ENCODE measurements at places on chromosomes 11 and 22. TPM values are rescaled to one million over a fixed set of nuclear protein-coding genes. Genes with fewer than 3 reads are reported as not detected.

The TRIM48 gene
- not detected for total RNA-seq

GRCh38 chr11:36550385-36551115 lies 17.3 kb upstream of the RAG1 start:
- no peak for DNase-seq

The OR52N4 gene
- total RNA-seq: 1.1 TPM

- no peak for DNase-seq
Observed at GRCh38 chr11:120122924-120123683, 14.8 kb downstream of the TRIM29 start.

DNA sequence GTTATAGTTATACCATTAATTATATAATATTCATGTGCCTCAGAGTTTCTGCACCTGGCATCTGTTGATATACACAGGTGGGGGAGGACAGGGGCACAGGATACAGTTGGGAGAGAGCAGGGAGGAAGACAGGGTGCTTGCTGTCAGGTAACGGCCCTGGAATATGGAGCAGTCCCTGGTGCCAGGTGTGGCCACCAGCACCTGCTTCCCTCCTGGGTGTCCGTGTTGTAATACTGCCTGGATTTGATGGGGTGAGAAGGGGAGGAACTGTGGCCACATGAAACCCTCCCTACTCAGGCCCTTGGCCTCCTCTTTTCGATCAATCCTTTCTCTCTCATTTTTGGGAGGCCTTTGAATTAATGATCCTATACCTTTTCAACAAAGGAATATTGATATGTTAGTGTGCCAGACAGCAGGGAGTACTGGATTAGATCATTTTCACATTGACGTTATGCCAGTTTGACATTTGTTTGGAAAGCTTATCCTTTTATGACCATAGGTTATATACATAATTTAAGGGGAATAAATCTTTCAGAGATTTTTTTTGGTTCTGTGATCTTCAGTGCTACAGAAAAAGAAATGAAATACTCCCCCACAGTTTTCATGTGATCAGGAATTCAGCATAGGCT lies 88.6 kb downstream of the TEAD1 start:
- no peak for DNase-seq

DNA sequence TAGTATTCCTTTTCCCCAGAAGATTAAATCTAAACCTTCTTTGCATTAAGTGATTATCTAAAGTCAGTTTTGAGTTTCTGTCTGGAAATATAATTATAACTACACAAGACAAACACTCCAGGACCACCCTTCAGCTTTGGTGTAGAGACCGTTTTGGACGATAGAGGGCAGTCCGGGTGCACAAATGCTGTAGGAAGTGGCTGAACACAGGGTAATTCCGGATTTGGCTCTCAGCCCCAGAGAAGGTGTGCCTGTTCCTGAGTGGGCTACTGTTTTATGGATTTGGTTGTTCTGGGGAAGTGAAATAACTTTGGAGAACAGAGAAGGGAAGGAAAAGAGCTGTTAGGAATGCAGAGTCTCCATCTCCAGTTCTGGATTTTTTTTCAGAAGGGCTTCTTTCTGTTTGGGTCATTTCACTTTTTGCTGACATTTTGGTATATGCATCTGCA lies 14.8 kb downstream of the EXT2 start:
- peak; percentile 63 for DNase-seq

GRCh38 chr22:41343717-41344116 lies 38.0 kb upstream of the TEF start:
- no peak for DNase-seq

DNA sequence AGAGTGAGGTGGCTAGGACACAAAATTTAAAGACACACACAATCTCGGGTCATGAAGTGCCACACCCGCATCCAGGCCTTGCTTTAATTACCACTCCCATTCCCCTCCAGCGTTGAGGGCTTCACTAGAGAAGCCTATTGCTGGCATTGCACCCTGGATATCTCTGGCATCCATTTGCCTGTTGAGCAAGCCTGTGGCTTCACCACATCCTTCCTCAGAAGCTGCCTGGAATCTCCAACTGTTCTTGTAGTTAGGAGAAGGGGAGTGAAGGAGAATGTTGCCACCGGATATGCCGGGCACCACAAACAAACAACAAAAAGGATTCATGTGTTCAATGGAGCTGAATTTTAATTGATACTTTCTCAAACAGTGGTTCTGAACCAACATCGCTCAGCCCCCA lies 34.4 kb upstream of the RCN1 start:
- no peak for DNase-seq

The C11orf97 gene
- total RNA-seq: not detected

The FAM180B gene
- not detected for total RNA-seq

The CDC42BPG gene
- total RNA-seq: 0.42 TPM

The SORL1 gene
- 197 TPM for total RNA-seq

- no peak for DNase-seq
Observed at GRCh38 chr11:117563556-117563955, 233.5 kb downstream of the DSCAML1 start.

GRCh38 chr11:27184458-27185312 lies 144.1 kb downstream of the BBOX1 start:
- DNase-seq: no peak

The CCDC15 gene
- total RNA-seq: 9.0 TPM

- peak; percentile 58 for DNase-seq
Observed at GRCh38 chr11:8192016-8192895, 23.4 kb upstream of the RIC3 start.

- DNase-seq: no peak
Observed at GRCh38 chr11:44400431-44400830, 90.5 kb upstream of the ALX4 start.

GRCh38 chr22:42185915-42186439 lies 55.4 kb upstream of the CYP2D6 start:
- no peak for DNase-seq

The RIMBP3C gene
- total RNA-seq: 0.92 TPM

The OR52I1 gene
- not detected for total RNA-seq

GRCh38 chr11:126265811-126266210 lies 2.9 kb downstream of the SRPRA start:
- no peak for DNase-seq

- no peak for DNase-seq
Observed at GRCh38 chr11:10490032-10490397, 35.0 kb downstream of the AMPD3 start.

GRCh38 chr11:72789493-72790131 lies 4.2 kb downstream of the STARD10 start:
- no peak for DNase-seq

GRCh38 chr11:13784441-13784840 lies 116.0 kb downstream of the FAR1 start:
- DNase-seq: no peak

DNA sequence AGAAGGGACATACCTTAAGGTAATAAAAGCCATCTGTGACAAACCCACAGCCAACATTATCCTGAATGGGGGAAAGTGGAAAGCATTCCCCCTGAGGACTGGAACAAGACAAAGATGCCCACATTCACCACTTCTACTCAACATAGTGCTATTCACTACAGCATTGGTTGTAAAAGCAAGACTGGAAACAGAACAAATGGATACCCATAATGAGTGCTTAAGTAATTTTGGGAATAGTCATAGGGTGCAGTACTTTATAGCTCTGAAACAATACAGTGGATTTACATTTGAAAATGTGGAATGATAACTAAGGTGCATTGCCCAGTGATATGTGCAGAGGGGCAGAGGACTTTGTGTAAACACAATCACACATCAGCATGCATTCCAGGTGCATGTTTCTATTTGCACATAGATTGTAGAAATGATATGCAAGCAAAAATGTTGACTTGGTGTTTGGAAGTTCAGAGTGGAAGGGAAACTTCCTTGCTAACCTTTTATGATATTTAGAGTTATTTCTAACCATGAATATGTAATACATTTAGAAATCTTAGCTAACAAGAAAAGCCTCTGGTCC lies 112.3 kb downstream of the IGLL1 start:
- DNase-seq: no peak

Measured in activated CD4-positive, alpha-beta T cell treated with anti-CD3 and anti-CD28 coated beads, Interleukin-2, amount 10 ng/mL, durations not matched to agents 7 days and 5 days (primary cell).